ENCODE measurements at places on chromosomes 1 and 21. TPM values are rescaled to one million over a fixed set of nuclear protein-coding genes. Genes with fewer than 3 reads are reported as not detected.

TSSK3 gene
- not detected for total RNA-seq

ACKR1 gene
- total RNA-seq: not detected

DNA sequence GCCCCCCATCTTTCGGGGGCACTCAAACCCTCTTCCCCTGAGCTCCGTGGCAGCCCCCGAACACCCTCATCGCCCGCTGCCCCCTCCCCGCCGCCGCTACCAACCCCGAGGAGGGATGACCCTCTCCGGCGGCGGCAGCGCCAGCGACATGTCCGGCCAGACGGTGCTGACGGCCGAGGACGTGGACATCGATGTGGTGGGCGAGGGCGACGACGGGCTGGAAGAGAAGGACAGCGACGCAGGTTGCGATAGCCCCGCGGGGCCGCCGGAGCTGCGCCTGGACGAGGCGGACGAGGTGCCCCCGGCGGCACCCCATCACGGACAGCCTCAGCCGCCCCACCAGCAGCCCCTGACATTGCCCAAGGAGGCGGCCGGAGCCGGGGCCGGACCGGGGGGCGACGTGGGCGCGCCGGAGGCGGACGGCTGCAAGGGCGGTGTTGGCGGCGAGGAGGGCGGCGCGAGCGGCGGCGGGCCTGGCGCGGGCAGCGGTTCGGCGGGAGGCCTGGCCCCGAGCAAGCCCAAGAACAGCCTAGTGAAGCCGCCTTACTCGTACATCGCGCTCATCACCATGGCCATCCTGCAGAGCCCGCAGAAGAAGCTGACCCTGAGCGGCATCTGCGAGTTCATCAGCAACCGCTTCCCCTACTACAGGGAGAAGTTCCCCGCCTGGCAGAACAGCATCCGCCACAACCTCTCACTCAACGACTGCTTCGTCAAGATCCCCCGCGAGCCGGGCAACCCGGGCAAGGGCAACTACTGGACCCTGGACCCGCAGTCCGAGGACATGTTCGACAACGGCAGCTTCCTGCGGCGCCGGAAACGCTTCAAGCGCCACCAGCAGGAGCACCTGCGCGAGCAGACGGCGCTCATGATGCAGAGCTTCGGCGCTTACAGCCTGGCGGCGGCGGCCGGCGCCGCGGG, 837 bp downstream of the FOXD3 start:
- no peak for DNase-seq

GJA9 gene
- not detected for total RNA-seq

- peak; percentile 72 for DNase-seq
Observed at GRCh38 chr1:25912076-25912831, 6.0 kb upstream of the STMN1 start.

- no peak for DNase-seq
Observed at GRCh38 chr1:58732087-58732775, 32.4 kb upstream of the MYSM1 start.

KCNT2 gene
- not detected for total RNA-seq

TSPEAR gene
- not detected for total RNA-seq

DNA sequence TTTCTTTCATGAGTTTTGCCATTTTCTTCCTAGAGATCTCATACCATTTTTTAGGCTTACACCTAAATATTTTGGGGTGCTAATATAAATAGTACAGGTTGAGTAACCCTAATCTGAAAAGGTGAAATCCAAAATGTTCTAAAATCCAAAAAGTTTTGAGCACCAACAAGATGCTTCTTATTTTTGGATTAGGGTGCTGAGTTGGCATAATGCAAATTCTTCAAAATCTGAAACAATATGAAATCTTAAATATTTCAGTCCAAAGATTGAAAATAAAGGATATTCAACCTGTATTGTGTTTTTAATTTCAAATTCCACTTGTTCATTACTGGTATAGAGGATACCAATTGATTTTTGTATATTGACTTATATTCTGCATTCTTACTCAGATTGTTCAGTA, 51.1 kb upstream of the KCNK2 start:
- DNase-seq: no peak
